Left ventricle myocardium inferior (tissue), 1 donor: ENCODE measurements at places on chromosomes 3 and 15. TPM values are rescaled to one million over a fixed set of nuclear protein-coding genes. Genes with fewer than 3 reads are reported as not detected.

The BFSP2 gene
- not detected for total RNA-seq

The TXNRD3 gene
- total RNA-seq, result 4.1 TPM

- DNase-seq, result no peak
These were observed 98.5 kb upstream of the TSC22D2 start for GRCh38 chr3:150309557-150309956.

GRCh38 chr3:52291508-52292181 lies 4.0 kb downstream of the GLYCTK start:
- DNase-seq, result no peak

The GOLGA6L7 gene
- total RNA-seq, result not detected

- no peak for DNase-seq
These were observed 19.5 kb upstream of the CLDN18 start for GRCh38 chr3:137990427-137990826.

The CSPG4 gene
- 9.1 TPM for total RNA-seq

The RHOV gene
- not detected for total RNA-seq

The LRRC31 gene
- not detected for total RNA-seq

The C3orf22 gene
- not detected for total RNA-seq

The SLC2A2 gene
- total RNA-seq, result not detected

- DNase-seq, result no peak
These were observed 278.0 kb downstream of the SUCLG2 start for GRCh38 chr3:67376416-67376815.

The STRIT1 gene
- 11.7 TPM for total RNA-seq

DNA sequence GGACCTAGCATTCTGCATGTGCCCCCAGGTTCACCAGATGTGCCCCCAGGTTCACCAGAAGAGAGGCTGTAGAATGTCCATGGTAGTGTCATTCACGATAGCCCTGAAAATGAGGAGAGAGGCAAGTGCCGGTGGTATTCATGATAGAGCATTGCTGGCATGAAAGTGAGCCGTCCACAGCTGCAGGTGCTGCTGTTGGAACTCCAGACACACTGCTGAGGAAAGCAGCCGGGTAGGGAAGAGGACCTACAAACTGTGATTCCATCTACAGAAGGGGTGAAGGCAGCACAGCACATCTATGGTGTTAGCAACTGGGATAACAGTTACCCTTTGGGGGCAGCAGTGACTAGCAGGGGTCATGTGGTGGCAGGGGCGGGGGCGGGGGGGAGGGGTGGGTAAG lies 125.0 kb upstream of the PLXNA1 start:
- no peak for DNase-seq

GRCh38 chr3:48268936-48269561 lies 28.1 kb downstream of the ZNF589 start:
- DNase-seq, result no peak

The ARHGAP31 gene
- total RNA-seq, result 38.0 TPM

GRCh38 chr15:55661428-55661827 lies 73.3 kb upstream of the PYGO1 start:
- no peak for DNase-seq

DNA sequence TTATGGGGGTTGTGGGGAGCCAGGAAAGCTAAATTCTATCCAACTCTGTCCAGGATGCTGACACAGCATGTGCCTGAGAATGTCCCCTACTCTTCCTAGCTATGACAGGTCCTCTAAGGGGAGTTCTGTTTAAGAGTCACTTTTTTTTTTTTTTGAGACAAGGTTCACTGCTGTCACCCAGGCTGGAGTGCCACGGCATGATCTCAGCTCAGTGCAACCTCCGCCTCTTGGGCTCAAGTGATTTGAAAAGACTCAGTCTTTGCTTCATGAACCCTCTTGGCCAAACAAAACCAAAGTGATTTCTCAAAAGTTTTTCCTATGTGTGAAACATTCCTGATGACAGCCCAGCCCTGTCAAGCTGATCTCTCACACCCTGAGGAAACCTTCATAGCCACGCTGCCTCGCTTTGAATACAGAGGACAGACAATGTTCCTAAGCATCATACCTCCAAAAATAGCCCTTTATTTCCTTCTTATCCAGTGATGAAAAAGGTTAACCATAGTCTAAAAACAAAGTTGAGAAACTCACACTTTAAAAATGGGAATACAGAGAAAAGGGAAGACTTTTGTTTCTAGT lies 105.5 kb upstream of the PROK2 start:
- no peak for DNase-seq

The PCSK6 gene
- 28.6 TPM for total RNA-seq

- DNase-seq, result no peak
These were observed 435.2 kb upstream of the SUCLG2 start for GRCh38 chr3:68089572-68090011.

- DNase-seq, result no peak
These were observed 25.5 kb upstream of the PDHB start for GRCh38 chr3:58459160-58459559.

The CNTN3 gene
- 1.2 TPM for total RNA-seq

DNA sequence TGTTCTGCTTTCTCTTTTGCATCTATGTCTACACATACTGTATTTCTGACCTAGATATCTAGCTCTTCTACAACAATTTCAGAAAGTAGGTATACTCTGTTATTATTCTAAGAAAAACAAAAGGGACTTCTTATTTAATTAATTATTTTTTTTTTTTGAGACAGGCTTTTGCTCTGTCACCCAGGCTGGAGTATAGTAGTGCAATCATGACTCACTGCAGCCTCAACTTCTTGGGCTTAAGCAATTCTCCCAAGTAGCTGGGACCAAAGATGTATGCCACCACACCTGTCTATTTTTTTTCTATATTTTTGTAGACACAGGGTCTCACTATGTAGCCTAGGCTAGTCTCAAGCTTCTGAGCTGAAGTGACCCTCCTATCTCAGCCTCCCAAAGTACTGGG lies 130.6 kb downstream of the MBNL1 start:
- DNase-seq, result no peak

The DNASE1L3 gene
- 4.5 TPM for total RNA-seq

DNA sequence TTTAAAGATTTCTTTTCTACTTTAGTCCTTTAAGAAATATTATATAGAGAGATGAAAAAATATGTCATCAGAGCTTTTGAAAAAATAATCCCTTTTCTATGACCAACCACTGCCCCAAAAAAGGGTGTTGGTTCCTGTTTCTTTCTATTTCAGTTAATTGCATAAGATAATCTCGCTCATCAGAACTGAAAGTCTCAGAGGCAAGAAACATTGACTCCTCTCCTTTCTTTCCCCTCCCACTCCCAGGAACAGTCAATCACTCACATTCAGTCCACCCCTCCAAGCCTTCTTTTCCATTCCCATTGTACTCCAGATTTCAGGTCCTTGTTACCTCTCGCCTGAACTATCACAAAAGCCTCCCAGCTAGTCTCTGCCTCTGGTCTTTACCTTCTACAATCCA lies 153.7 kb upstream of the ABI3BP start:
- DNase-seq, result no peak

DNA sequence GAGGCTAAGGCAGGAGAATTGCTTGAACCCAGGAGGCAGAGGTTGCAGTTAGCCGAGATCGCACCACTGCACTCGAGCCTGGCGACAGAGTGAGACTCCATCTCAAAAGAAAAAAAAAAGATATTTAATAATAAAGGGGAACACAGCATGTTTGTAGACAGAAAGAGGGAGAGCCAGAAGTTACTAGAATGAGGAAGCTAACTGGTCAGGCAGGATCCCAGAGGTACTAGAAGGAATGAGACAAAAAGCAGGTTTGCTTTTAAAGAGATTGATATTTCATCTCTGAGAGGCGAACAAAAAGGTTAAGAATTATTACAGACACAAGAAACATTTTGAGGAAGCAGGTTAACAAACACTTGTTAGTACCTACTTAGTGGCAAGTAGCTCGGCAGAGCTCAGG lies 9.2 kb downstream of the CD200R1 start:
- no peak for DNase-seq

DNA sequence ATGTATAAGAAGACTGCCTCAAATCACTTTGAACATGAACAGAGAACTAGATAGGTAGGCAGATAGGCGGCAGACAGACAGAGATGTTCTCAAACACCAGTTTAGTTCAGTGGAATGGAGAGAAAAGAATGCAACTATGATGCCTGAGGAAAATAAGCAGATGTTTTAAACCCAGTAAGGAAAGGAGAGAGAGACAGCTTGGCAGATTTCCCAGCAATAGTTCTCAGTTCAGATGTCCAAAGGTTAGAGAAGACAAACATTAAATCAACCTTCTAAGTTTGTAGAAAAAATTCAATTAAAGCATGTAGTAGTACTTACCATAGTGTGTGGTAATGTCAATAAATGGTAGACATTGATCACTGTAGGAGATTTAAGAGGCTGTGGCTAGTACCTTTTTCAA lies 209.6 kb upstream of the PFN2 start:
- no peak for DNase-seq

GRCh38 chr3:191985691-191986090 lies 524.7 kb downstream of the PYDC2 start:
- no peak for DNase-seq

The BMF gene
- 3.1 TPM for total RNA-seq

DNA sequence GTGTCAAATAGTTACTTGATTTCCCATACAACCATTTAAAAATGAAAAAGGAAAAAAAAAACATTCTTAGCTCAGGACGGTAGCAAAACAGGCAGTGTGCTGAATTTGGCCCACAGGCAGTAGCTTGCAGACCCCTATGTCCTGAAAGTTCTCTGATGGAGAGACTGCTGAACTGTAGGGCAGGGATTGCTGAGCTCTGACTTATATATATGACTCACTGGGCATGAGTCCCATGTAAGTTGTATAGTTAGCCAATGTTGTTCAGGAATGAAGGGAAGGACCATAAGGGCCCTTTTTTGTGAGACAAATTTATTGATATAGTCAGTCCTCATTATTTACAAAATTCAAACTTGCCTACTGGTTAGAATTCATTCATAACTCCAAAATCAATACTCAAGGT lies 36.9 kb upstream of the FRMD4B start:
- no peak for DNase-seq

DNA sequence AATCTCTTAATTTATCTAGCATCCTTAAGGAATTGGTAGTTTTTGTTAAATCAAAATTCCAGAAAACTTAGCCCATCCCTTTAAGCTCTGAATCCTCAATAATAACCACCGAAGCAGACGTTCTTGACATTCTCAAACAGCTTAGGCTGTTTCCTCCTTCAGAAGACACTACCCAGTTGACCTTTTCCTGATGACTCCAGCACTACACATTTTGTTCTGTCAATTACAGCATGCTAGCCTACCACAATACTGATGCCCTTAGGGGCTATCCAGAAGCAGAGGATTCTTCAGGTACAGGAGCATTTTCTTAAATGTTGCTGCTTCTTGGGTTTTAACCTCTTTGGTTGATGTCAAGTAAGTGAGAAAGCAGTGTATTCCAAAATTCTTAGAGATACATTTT lies 33.4 kb downstream of the ETV5 start:
- DNase-seq, result no peak

The GRIP2 gene
- total RNA-seq, result 59.1 TPM

The ZBTB20 gene
- total RNA-seq, result 62.0 TPM

DNA sequence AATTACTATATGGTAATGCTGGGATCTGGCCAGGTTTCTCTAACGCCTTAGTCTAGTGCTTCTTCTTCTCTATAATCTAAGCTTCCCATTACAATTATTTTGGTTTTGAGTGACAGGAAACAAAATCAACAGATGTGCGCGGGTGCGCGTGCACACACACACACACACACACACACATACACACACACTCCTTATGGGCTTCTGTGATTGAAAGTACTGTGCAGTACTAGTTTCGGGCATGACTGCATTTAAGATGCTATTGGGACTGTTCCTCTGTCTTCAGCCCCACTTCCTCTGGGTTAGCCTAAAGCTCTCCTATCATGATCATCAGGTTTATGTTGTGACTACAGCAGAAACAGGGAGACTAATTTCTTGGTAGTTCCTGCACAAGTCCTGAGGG lies 32.2 kb downstream of the EPHB1 start:
- no peak for DNase-seq

DNA sequence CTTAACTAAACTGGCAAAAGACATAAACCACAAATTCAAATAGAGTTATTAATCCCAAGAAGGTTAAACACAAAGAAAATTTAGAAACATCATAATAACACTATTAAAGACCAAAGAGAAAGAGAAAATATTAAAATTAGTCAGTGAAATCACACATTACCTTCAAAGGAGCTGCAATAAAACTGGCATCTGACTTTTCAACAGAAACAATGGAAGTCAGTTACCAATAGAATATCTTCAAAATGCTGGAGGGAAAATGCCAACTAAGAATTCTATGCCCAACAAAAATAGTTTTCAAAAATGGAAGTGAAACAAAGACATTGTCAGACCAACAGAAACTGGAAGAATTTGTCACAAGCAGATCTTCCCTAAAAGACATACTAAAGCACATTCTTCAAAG lies 68.7 kb upstream of the RNF7 start:
- DNase-seq, result no peak

The ITPKA gene
- 1.9 TPM for total RNA-seq

- DNase-seq, result no peak
These were observed 3.9 kb upstream of the ACAN start for GRCh38 chr15:88799341-88799740.

- no peak for DNase-seq
These were observed 34.4 kb downstream of the SYNM start for GRCh38 chr15:99139276-99139675.

DNA sequence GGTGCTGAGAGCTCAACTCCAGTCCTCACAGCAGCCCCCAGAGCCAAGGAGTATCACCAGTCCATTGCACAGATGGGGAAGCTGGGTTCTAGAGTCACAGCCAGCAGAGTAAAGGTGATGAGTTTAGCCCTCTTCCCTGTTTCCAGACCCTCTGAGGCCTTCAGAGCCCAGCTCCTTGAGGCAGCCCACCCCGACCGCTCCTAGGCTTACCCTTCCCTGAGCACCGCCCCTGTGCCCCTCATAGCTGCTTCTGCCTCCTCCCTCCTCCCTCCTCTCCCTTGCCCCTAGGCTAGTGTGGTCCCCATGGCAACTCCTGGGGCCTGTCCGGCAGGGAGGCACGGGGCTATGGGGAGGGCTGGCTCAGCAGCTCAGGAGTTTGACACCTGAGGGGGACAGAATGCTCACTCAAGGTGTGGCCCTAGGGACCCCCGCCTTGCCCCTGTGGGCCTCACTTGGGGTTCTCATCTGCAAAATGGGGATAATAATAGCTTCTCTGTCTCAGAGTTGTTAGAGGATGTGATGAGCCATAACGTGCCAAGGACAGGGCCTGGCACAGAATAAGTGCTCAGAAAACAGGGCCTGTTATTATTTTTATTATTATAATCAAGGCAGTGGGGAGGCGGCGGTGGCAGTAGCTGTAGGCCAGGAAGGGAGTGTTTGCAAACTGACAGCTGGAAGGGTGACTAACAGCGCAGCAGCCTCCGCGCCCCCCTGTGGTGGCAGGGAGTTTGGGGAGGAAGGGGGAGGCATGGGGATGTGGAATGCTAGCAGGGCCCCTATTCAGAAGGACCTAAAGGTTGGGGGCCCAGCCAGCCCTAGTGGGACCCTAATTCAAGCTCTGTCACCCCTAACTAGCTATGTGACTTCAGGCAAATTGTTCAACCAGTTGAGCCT lies 11.5 kb downstream of the CSK start:
- DNase-seq, result no peak

The PPM1L gene
- 51.1 TPM for total RNA-seq

The CIDEC gene
- total RNA-seq, result 0.36 TPM
